Uterus (tissue), 4 donors: ENCODE measurements at places on chromosomes 6 and 20. TPM values are rescaled to one million over a fixed set of nuclear protein-coding genes. Genes with fewer than 3 reads are reported as not detected.

The RAB44 gene
- not detected for total RNA-seq

The HRH3 gene
- not detected for total RNA-seq

The TULP1 gene
- not detected for total RNA-seq

DNA sequence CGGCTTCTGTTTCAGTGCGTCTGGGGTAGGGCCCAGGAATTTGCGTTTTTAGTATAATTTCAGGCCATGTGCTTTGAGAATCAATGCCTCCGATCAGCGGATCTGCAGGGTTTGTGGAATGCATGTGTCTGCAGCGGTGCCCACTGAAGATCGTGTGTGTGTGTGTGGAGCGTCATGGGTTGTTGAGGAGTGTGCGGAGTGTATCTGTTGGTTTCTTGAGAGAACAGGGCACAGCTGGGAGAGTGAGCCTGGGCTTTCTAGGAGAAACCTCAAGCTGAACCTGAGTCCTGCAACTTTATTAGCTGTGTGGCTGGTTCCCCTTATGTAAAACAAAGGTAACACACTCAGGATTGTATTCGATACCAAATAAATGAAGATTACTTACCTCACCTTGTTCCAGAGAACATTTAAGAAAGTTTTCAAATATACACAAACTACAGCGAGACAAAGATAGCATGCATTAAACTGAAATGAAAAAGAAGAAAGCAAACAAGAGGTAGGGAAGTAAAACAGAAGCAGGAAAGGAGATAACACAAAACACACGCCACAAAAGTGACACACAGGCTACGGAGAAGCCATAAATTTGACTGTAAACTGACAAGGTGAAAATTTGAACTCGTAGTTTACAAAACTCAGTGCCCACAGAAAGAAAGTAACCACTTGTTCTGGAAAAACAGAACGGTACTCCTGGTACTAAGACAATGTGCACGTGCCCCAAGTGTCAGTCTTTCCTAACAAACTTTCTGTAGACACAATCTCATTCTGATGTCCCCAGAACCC lies 28.8 kb downstream of the PDE10A start:
- H3K27ac ChIP-seq, result no peak overlapping the region
- no peaks in the 10 kb centered on the region for H3K36me3 ChIP-seq
- H3K4me1 ChIP-seq, result no peaks in the 10 kb centered on the region
- no peak for DNase-seq

- no peak for DNase-seq
- no peaks in the 10 kb centered on the region for H3K36me3 ChIP-seq
- H3K27me3 ChIP-seq, result no peaks in the 10 kb centered on the region
- H3K4me3 ChIP-seq, result no peak overlapping the region
- H3K4me1 ChIP-seq, result no peaks in the 10 kb centered on the region
Observed at GRCh38 chr20:20401991-20402390, 34.1 kb downstream of the INSM1 start.

DNA sequence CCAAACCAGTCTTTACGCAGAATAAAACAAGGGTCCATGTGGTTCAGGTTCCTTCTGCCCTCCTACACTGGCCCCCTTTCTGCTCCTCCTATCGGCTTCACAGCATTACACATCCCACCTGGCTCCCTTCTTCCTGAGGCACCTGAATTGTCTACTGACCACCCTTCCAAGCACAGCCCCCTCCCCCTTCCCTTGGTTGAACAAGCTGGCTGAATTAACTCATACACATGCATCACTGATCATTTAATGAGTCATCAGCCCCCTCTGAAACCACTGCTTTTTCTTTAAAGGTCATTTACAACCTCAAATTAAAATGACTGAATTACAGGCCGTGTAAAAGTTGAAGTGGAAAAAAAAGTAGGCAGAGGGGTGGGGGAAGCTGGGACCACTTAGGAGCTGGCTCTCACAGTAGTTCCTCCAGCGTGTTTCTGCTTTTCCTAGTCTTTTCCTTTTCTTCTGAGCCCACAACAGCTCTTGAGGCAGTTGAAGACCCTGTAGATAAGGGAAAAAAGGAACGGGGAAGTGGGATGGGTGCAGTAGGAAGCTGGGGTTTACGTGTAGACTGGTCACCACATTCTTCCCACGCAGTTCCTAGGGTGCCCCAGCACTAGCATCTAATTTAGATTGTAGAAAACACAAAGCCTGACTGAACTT lies 67.6 kb downstream of the FYN start:
- no peaks in the 10 kb centered on the region for H3K4me1 ChIP-seq
- DNase-seq, result no peak
- peak overlapping the region; percentile 55 for H3K27ac ChIP-seq
- H3K27me3 ChIP-seq, result no peaks in the 10 kb centered on the region
- no peak overlapping the region for H3K4me3 ChIP-seq
